Fibroblast of skin of left quadriceps (primary cell): ENCODE measurements at places on chromosomes 2 and 18.

DNA sequence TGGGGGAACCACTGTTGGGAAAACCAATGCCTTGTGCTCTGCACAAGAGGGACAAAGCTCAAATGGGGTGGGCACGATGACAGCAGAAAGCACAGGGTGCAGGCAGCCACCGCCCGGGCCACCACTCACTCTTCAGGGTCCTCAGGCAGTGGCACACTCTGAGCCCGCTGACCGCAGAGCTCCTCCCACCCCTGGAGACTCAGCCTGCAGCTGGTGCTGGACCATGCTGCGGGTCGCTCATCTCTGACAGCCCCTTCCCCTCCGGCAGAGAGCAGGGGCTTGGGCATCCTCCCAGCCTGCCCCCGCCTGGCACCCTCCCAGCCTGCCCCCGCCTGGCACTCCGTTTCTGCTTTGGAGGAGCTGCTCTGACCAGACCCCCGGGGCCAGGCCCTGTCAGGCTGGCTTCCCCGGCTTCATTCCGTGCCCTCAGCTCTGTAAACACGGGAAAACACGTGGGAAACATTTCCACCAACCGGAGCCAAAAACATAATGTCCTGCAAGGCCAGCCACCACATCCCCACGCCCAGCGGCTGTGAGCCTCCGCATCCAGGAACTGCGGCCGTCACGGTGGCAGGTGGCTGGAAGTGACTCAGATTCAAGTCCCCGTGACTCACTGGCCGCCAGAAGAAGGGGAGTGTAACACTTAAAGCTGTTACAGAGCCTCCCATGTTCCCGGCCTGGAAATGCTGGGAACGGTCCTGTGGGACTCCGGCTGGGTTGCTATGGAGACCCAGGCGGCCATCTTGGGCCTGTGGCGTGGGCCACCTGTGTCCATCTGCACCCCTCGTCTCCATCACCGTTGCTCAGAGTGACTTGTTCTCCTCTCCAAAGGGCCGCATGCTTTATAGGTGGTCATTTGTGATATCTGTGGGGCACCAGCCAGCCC lies 6.8 kb upstream of the SNED1 start:
- peak; percentile 47 for DNase-seq

- DNase-seq, result no peak
Measured at GRCh38 chr18:76619621-76620315, 124.7 kb upstream of the ZNF516 start.

GRCh38 chr18:36247036-36247435 lies 50.5 kb upstream of the FHOD3 start:
- DNase-seq, result no peak

DNA sequence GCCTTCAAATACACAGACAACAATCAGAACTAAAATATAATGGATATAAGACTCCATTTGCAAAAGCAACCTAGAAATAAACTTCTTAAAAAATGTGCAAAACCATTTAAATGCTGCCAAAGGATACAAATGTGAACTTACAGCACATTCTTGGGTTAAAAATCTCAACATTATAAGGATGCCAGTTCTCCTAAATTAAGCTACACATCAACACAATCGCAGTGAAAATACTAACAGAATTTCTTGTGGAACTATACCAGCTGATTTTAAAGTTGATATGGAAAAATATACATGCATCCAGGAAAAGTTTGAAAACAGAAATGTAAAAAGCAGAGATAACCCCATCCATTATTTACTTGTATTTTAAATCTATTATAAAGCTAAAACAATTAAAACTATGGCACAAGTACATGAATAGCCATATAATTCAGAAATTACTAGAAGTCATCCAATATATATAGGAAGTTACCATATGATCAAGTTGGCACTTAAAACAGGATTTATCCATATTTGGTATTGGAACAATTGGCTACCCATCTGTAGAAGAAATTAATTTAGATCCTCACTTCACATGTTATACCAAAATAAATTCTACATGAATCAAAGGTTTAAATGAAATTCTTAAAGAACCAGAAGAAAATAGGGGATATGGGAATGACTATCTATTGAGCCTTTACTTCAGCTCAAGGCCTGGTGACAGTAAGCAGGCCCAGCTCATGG lies 151.7 kb upstream of the GLI2 start:
- no peak for DNase-seq

DNA sequence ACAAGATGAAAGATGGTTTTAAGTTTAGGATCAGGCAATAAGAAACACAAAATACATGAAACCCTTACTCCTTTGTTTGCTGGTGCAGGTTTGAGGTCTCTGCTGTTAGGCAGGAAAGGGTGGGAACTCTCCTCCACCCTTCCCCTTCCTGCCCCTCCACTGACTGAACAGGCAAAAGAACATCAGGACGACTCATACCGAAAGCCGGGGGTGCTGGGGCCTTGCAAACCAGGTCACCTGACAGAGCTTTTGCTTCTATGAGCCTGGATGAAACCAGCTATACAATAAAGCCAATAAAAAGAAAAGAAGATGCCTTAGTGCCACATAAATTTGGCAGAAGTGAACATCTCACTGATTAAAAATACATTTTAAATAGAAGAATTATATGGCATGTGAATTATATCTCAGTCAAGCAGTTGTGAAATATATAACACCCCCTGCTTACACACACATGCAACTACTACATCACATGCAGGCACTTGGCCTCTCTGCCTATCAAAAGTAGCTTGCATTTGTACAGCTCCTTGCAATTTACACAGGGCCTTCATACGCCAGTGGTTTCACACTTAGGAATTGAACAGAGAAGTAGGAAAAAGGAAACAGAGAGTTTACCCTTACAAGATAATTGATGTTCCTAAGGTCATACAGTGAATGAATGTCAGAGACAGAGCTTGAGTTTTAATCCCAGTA lies 215.1 kb upstream of the TRIB2 start:
- no peak for DNase-seq

- DNase-seq, result no peak
Measured at GRCh38 chr2:177545981-177546585, 153.5 kb downstream of the AGPS start.

- DNase-seq, result no peak
Measured at GRCh38 chr2:101773137-101773536, 75.6 kb downstream of the MAP4K4 start.

- DNase-seq, result no peak
Measured at GRCh38 chr2:8442833-8443486, 238.9 kb upstream of the ID2 start.

DNA sequence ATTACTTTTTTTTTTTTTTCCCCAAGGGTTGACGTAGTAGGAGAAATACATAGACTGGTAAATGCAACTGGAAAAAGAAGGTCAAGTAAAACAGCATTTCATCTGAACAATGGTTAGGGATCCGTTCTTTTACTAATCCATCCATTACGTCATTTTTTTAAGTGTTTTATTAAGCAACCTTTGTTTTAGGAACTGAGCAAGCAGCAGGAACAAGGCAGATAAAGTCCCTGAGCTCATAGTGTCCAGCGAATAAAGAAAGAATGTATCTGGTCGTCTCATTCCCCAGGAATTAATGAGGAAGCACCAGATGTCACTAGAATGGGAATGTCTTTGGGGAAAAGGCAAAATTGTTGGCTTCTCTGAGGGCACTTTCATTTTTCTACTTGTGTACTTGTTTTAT lies 842.4 kb downstream of the TDRD15 start:
- peak; percentile 2 for DNase-seq

- DNase-seq, result no peak
Measured at GRCh38 chr2:9280224-9280623, 73.6 kb downstream of the ASAP2 start.

GRCh38 chr18:59458575-59458974 lies 99.5 kb upstream of the LMAN1 start:
- DNase-seq, result no peak

GRCh38 chr18:36729197-36729596 lies 99.6 kb downstream of the TPGS2 start:
- DNase-seq, result no peak

DNA sequence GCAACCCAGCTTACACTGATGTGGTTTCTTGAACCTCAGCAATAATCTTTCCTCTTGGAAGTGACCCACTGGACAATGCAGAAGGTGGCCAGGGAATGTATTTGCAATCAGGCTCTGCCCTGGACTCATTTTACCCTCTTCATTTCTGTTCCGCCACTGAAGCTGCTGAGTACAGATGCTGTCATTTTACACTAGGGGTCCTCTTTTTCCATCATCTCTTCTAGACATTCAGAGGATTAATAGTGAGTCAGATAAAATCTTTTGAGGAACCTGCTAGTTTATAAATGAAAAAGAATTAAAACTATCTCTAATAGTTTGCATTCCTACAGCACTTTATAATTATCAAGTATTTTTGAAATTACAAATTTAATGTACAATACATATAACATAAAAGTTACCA lies 87.9 kb upstream of the PNPT1 start:
- no peak for DNase-seq
